COR-L47 (cell line): ENCODE measurements at places on chromosomes 13 and 19.

DNA sequence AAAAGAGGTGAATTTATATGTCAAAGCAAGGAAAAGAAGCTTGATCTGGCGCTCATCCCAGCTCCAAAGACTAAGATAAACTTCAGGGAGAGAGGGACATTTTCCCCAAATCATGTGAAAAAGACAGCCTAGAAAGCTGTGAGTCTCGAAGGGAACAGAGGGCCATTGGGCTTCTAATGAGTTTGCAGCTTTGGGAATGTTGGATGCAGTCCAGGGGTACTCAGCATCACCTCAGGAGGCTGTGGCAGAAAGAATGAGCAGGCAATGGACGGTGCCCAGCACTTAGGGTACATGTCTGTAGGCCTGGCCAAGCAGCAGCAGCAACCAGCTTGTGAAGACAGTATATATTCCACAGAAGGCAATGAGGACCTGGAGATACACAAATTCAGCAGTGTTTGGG lies 25.7 kb upstream of the WASF3 start:
- DNase-seq = peak; percentile 70

DNA sequence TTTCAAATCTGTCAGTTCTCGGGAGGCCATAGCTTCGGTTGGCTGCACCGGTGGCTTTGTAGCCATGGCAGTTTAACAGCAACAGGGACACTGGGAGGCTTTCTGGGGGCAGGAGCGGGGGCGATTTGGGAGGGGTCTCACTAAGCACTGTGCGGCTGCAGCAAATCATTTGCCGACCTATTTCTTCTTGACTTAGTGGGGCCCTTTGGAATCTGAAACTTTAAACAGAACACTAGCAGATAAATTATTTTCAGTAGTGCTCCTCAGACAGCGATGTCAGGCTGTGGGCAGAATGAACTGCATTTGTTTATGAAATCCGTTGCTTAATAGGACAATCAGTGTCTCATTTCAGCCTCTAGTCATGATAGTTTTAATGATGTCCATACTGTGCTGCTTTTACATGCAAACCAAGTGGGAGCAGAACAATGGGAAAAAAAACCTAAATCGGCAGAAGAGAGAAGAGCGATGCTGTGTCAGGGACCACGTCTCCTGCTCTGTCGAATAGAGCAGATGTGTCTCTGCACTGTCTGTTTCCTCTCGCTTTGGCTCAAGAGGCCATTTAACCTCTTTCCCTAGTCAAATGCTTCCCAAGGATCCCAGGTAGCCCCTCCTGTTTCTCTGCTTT lies 211.9 kb downstream of the OLFM4 start:
- no peak for DNase-seq

- DNase-seq = no peak
Measured at GRCh38 chr13:58630794-58631193, 999.2 kb downstream of the PCDH17 start.

- DNase-seq = peak; percentile 87
Measured at GRCh38 chr13:50909605-50910484, at the start of gene RNASEH2B. Gene RNASEH2B (plus strand): TSS chr13:50909791. CDS start chr13:50910077, 286 bp downstream.

DNA sequence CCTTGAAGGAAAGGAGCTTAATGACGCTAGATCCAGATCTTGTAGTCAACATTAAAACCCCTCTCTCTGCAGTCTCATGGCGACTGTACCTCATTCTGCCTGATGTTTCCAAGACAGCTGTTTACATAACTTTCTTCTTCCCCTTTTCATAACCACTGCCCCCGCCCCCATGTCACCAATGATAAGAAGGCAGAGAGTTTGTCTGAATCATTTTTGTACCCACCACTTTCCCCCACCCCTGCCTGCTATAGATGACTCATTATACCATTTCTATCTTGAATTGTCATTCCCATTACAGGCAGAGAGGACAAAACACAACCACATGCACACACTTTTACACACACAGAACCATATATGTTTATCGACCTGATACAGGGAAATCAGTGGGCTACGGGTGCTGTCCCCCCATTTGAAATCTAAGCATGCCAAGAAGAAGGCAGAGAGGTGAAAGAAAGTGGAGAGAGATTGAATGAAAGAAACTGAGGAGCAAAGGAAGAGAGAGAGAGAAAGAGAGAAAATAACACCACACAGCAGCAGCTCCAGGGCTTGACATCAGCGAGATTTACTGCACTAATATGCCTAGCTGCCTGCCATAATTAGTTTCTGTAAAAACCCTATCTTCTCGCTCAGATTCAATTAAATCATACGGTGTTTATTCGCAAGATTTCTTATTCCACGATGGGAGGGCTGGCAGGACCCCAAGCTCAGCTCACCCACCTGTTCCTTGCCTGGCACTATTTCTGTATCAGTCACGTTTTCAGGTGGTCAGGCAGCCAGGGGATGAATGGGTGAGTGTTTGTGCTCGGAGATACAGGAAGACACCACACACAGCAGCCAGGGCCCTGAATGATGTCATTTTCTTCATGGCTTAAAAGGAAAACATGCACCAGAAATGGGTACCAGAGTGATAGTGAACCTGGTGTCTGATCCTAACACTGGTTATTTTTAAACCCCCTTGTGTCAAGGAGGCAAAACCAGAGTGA lies 114.3 kb upstream of the SERP2 start:
- peak; percentile 31 for DNase-seq

DNA sequence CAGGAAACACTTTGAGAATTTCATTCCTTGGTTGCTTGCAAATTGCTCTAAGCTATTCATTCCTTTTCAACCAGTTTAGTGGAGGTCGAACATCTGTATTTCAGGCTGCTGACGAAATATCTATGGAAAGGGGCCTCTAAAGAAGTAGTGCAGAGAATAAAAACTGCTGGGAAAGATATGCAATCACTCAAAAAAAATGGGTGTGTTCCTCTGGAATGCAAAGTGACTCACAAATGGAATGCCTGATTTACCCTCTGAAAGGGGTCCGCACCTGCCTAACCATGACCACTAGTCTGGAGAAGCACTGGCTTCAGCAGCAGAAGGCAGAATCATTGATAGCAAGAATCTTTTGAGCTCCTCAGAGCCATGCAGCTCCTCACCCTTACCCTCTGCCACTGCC lies 129.4 kb downstream of the PCDH9 start:
- DNase-seq = no peak

DNA sequence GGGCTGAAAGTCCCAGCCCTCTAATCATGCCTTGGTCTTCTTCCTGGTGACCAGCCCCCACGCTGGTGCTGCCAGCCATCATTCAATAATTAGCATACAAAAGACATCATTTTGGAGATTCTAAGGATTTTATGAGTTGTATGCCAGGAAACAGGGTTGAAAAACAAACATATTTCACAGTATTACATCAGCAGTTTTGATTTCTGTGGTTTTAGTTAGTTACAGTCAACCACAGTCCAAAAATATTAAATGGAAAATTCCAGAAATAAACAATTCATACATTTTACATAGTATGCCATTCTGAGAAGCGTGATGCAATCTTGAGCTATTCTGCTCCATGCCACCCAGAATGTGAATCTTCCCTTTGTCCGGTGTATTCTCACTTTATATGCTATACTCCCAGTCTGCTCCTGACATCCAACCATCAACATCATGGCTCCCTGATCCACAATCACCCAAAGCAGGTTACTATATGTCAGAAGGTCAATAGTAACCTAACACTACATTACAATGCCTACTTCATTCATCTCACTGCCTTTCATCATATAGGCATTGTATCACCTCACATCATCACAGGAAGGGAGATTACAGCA lies 49.2 kb downstream of the STOML3 start:
- DNase-seq = no peak

- DNase-seq = no peak
Measured at GRCh38 chr13:100734194-100734720, 59.7 kb upstream of the TMTC4 start.

DNA sequence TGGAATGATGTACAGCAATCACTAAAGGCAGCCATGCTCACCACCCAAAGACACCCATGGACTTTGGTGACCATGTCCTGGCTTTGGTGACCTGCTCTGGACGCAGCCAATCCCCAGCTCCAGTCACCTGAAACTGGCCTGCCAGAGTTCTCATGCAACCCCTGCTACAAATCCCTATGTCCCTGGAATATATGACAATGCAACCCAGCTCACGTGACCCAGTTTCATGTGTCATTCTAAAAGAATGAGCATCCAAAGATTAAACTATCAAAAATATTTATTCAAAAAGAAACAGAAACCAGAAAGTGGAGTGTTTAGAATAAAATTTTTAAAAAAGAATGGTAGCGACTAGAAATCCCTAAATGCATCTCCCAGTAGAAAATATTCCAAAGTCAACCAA lies 203.3 kb upstream of the IRS2 start:
- DNase-seq = no peak

DNA sequence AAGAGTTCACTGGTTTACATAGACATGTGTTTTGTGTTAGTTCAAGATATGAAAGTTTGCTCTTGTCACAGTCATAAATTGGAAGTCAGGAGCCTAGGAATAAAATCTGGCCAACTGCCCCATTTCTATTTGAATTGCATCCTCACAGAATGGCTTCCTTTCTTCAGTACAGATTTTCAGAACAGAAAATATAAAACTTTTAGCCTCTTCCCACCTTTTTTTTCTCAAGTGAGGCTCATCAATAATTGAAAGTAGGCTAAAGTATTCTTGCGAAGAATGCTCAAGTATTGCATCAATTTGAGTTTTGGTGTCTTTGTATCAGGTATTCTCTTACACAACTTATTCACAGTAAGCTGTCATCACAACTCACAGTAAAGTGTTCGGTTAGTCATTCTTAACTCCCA lies 802.7 kb downstream of the PCDH9 start:
- no peak for DNase-seq

DNA sequence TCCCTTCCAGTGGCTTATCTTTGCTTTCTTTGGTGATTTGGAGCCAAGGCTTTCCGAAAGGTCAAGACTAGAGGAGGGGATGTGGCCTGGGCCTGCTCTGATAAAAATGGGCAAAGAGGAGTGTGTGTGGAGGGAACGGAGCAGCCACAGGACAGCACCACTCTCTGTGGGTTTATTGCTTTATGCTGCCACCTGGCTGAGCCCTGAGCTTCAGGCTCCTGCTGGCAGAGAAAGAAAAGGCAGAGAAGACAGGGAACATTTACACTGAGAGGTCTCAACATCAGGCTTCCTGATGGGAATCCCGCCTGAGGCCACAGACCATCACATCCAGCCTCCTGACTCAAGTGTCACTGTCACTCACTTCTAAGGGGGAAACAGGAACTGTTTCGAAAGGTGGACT lies 9.2 kb upstream of the GSX1 start:
- no peak for DNase-seq

DNA sequence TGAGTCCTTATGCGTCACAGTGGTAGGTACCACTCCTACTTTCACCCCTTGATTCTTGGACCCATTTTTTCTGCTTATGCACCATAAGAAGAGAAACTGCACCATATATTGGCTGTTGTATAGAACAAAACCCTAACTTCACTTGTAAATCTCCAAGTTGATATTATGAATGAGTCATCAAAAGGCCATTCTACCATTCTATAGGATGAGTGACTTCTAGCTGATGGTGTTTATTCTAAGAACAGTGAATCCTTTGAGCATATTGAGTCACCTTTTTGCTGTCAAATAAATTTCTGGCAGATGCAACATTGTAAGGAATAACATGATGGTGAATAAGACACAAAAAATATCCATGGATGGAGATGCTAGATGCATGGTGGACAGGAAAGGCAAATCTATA lies 57.7 kb downstream of the POLR1D start:
- DNase-seq = no peak

DNA sequence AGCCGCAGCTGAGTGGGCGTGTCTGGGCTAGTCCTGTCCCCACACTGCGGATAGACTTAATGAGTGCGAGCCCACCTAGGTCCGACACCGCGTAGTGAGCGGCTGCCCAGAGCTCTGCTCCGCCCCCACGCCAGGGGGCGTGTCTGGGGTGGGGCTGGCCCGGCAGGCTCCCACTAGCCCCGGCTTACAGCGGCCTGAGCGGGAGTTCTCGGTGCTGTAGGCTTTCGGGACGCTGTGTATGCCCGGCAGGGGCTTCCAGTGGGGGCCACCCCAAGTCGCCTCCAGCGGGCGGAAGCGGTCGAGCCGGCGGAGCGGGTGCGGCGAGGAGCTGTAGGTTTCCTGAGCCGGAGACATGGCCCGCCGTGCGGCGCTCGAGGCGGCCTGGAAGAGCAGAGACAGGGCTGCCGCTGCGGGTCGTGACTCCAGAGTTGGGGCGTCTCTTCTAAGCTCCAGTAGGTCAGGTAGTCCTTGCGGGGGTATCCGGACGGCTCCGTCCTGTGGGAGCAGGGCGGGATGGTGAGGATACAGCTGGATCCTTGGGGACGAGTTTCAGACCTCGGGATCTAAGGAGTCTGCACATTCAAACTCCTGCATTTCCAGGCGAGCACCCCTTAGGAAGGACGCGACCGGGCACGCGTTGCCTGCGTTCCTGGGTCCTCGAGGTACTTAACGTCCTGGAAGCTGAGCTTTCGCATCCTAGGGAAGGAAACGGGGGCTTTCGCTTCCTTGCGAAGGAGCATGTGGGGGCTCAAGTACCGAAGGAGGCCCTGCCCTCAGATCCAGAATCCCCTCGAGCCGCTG lies 1.2 kb downstream of the CGB7 start:
- no peak for DNase-seq

DNA sequence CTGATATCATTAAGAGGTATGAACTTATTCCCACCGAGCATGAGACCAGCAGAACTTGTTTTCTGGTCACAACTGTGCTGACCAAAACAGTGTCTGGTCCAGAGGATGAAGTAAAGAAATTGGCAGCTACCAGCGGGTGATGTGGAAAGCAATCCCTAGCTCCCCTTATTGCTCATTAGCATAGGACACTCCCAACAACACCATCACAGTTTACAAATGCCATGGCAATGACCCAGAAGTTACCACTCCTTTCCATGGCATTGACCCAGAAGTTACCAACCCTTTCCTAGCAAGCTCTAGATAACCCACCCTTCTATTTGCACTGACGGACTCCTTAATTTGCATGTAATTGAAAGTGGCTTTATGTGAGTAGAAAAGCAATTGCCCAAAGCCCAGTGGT lies 1856.1 kb downstream of the OLFM4 start:
- no peak for DNase-seq

- DNase-seq = no peak
Measured at GRCh38 chr19:291561-292280, 518 bp upstream of the PLPP2 start.

- DNase-seq = no peak
Measured at GRCh38 chr19:871446-872265, 12.2 kb downstream of the CFD start.

- DNase-seq = no peak
Measured at GRCh38 chr13:112679381-112679780, 10.5 kb upstream of the ATP11A start.
